ENCODE measurements at places on chromosomes 12 and 14.

DNA sequence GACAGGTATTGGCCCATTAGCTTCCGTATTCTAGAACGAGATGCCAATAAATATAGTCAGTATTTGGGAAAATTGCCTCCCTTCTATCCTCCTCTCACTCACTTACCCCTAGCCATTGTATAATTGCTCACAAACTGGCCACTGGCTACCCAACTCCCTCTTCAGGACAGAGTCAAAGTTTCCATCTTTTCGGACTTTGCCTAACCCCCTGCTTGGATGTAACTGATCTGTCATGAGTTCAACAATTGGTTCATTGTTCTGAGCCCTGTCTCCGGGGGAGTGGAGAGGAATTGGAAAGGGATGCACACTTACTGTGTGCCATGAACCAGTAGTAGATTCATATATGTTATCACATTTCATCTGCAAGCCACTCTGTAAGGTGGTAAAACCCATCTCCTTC lies 12.2 kb downstream of the MYRFL start:
- DNase-seq, result no peak

DNA sequence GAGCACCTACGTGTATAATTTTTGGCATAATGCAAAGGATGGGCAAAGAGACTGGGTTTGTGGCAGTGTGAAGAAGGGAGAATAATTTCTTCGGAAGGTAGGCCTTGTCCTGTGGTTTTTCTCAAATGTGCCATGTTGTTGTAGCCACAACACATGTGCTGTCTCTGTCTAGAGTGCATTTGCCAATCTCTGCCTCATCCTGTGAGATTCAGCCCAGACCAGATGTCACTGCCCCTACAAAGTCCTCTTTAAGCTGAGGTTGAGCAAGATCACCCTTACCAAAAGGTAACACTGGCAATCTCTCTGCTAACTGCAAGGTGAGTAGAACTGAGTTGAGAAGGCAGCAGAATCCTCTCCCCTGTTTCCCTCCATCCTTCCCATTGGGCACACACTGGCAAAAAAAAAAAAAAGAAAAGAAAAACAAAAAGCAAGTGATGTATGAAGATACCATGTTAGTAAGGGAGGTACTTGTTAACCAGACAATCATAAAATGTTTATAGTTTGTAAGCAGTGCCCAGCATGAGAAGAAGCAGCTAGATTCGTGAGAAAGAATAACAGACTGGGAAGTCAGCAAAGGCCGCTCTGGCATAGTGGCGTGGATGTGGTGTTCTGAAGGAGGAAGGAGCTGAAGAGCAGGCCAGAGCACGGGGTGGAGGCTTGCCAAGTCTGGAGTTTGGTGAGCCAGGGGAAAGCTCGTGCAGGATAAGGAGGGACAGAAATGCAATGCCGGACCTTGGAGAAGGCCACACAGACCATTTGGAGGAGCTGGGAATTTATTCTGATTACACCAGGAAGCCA lies 18.9 kb downstream of the DYRK2 start:
- DNase-seq, result no peak

DNA sequence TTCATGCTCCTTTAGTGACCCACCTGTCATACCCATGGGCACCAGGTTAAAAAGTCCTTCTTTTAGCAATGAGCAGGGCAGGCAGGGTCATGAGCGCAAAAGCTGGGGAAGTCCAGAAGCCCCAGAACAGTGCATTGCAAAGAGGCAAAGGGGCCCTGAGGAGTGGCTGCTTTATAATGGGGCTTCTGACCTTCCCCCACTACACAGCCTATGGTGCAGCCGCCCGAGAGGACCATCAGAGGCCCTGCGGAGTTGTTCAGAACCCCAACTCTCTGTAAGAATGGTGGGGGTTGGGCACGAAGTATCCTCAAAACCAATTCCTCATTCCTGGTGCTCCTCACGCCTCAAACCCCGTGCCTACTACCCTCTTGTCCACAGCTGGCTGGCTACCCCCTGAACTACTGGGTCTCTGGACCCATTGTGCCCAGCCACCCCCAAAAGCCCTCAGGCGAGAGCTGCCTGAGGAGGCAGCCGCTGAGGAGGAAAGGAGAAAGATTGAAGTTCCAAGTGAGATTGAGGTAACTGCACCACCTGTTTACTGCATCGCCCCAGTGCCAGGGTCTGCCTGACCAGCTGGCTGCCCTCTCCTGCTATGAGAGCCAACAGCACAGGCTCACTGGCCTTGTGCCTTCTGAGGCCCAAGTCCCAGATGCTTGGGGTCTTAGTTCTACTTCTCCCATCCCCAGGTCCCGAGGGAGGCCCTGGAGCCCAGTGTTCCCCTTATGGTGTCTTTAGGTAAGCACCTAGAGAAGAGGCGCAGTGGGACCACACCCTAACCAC lies 6.7 kb downstream of the REC8 start:
- DNase-seq, result no peak

DNA sequence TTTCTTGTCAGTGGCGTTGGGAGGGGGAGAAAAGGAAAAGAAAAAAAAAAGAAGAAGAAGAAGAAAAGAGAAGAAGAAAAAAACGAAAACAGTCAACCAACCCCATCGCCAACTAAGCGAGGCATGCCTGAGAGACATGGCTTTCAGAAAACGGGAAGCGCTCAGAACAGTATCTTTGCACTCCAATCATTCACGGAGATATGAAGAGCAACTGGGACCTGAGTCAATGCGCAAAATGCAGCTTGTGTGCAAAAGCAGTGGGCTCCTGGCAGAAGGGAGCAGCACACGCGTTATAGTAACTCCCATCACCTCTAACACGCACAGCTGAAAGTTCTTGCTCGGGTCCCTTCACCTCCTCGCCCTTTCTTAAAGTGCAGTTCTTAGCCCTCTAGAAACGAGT lies 1.9 kb downstream of the ASCL1 start:
- DNase-seq, result peak; percentile 9

- no peak for DNase-seq
These were observed 82.3 kb downstream of the RIMBP2 start for GRCh38 chr12:130633771-130634170.

GRCh38 chr12:56374726-56375597 lies 12.3 kb upstream of the APOF start:
- no peak for DNase-seq

GRCh38 chr12:11941606-11942337 lies 129.0 kb upstream of the BCL2L14 start:
- no peak for DNase-seq

DNA sequence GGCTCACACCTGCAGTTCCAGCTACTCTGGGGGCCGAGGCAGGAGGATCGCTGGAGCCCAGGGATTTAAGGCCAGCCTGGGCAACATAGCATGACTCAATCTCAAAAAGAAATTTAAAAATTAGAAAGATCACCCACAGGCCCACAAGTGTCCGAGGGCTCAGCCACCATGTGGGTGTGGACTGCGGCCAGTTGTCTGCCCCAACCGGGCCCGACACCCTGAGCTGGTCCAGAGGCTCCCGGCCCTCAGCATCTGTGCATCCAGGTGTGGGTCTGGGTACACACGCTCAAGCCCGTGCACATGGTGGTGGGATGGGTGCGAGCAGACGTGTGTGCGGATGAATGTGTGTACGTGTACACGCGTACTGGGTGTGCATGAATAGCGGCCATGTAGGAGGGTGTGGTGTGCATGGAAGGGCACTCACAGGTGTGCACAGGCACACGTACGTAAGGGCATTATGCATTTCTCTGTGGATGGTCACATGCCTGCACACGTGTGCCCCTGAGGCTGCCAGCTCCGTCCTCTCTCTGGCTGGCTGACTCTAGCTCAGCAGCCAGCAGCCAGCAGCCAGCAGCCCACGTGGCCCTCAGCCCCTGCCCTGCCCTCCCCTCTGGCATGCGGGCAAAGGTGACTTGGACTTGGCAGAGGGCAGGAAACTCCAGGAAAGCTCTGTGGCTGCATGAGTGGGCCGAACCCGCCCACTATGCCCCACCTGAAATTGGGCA lies 23.3 kb upstream of the NUDT14 start:
- DNase-seq, result no peak

GRCh38 chr14:94058128-94058673 lies 22.8 kb downstream of the DDX24 start:
- peak; percentile 10 for DNase-seq

- DNase-seq, result no peak
These were observed 264.6 kb downstream of the PAWR start for GRCh38 chr12:79426121-79426520.

DNA sequence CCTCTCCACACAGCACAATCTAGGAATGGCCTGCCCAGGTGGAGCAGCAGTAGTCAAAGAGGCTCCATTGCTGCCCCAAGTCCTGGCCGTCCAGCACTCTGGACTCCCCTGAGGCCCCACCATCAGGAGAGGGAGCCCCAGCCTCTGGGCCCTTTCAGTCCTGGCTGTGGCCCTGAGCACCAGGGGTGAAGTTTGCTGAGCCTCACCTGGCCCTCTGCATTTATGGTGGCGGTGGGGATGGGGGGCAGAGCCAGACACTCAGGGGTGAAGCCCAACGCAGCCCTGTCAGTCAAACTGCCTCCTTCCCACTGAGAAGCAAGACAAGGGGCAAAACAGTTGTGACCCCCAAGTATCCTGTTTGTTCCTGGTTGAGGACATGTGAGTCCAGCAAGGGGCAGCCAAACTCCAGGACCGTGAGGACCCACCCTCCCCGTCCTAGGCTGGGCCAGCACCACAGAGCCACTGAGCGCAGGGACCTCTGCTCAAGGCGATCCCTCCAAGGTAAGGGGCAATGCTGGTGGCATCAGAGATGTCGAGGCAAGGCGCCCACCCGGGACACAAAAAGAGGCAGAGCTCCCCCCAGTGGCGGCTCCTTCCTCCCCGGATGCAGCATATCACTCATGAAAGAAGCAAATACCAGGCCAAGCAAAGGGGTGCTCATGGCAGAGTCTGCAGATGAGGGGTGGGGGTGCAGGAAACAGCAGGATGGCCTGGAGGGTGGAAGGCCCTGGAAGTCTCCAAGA lies 4.8 kb upstream of the AMN start:
- DNase-seq, result peak; percentile 48

- DNase-seq, result peak; percentile 13
These were observed 289.7 kb downstream of the RAD51B start for GRCh38 chr14:68109132-68109900.

GRCh38 chr12:131258398-131258797 lies 304.7 kb downstream of the ADGRD1 start:
- no peak for DNase-seq

All from OCI-M1 (cell line).